ENCODE measurements at places on chromosomes 6 and 20.

DNA sequence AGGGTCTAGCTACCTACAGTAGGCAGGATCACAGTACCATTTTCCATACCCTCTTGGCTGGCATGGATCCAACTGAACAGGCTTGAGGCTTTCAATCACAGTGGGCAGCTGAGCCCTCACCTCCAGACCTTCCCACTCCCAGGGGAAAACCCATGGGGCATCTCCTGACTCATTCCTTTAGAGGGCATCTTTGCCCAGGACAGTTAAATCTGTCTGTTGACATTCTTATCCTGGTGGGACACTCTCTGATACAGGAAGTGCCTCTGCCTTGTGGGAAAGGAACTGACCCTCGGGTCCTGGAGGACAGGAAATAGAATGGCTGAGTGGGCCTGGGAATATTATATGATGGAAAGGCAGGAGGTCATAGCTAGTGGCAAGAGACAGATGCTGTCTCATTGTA lies 10.2 kb upstream of the EPB41L1 start:
- DNase-seq: no peak

- DNase-seq: no peak
These were observed 80.2 kb upstream of the SLC2A12 start for GRCh38 chr6:134132494-134133141.

- DNase-seq: no peak
These were observed 6.9 kb downstream of the STX16 start for GRCh38 chr20:58657986-58658385.

DNA sequence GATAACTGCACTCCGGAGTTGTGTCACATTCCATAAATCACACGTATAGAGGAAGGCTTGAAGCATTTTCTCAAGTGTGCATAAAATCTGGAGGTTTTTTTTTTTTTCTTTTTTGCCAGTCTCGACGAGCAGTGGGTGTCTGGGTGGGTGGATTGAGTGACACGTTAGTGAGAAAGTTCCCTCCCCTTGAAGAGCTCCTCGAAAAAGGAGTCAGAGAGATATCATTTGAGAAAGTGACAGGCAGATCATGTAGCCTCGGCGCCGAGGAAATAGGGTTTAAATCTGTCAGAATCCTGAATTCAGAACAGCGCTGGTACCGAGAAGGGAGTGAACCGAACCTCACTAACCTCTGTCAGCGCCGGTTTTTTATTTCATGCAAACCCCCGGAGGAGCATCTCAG lies 269.5 kb upstream of the ARID1B start:
- no peak for DNase-seq

DNA sequence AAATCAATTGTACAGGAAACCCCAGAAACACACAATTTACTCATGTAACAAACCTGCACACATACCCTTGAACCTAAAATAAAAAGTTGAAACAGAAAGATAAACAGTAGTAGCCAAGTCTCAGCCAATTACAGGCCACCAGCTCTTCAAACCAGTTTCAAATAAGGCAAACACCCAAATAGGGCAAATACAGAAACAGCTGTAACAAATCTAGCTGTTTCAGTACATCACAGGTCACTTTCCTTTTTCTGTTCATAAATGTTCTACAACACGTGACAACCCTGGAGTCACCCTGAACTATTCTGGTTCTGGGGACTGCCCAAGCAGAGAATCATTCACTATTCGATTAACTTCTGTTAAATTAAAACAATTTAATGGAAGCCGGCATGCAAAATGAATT lies 329.0 kb downstream of the GJA1 start:
- no peak for DNase-seq
